Bone marrow (tissue), 2 donors: ENCODE measurements at places on chromosomes 2 and 18.

DNA sequence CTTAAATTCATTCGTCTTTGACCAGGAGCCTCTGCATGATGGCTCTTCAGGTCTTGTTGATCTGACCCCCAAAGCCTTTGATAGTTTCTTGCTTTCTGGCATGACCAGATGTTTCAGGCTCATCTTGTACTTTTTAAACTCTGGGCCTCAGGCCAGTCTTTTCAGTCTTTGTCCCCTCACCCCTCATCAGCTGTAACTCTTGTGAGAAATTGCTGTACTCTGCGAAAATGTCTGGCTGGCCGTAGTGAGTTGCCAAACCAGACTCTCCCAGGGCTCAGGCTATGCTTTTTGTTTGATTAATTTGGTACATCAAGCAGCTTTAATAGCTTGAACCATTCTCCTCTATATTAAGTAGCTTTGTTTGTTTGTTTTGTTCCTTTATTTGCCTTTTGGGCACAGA, 75.9 kb downstream of the BABAM2 start:
- DNase-seq: no peak

GRCh38 chr18:22398464-22398863, 19.3 kb downstream of the CTAGE1 start:
- no peak for DNase-seq

- DNase-seq: no peak
Observed at GRCh38 chr2:24957976-24958375, 13.8 kb downstream of the DNAJC27 start.

DNA sequence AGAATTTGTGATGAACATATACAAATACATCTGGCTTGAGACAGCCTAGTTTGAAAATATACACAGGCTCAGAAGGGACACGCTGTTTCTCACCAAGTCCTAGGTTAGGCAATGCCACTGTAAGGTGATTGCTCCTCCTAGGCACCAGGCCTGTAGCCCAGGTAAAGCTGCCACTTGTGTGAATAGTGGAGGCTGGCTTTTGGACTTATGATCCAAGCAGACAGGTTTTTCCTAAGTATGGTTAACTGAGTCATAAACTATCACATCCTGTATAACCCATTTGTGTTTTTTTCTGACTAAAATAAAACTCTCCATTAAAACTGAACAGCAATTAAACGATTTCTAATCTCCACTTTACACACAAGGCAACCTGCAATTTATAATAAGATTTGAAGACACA, 81.0 kb downstream of the SEMA4F start:
- DNase-seq: no peak

GRCh38 chr2:126942427-126943203, 43.9 kb downstream of the TEX51 start:
- DNase-seq: no peak

- no peak for DNase-seq
Observed at GRCh38 chr2:120376679-120377640, 31.0 kb downstream of the INHBB start.

DNA sequence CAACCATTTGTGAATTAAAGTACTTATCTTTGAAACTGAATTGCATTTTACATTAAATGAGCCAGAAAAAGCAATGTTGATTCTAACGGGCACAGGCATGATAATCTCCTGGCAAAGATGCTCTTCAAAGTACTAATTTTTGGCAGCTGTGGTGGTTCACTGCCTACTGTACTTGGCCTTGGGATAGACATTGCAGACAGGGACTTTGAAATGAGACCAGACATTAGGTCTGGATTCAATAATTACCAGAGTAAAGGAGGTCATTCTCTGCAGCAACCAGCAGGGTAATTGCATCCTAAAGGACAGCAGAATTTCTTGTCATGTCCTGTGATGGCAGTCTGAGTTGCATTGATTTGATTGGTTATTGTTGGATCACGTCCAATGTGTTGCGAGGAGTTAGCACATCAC, 986.5 kb downstream of the TDRD15 start:
- no peak for DNase-seq

DNA sequence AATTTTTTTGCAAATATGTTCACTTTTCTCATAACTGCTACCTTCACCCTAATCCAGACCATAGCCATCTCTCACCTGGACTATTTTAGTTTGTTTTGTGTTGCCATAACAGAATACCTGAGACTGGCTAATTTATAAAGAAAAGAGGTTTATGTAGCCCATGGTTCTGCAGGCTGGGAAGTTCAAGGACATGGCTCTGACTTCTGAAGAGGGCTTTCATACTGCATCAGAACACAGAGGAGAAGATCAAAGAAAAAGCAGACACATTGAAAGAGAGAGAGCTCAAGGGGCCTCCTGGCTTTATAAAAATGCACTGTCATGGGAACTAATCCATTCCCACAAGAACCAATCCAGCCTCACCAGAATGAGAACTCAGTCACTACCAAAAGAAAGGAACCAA, 25.0 kb upstream of the DDX18 start:
- no peak for DNase-seq

DNA sequence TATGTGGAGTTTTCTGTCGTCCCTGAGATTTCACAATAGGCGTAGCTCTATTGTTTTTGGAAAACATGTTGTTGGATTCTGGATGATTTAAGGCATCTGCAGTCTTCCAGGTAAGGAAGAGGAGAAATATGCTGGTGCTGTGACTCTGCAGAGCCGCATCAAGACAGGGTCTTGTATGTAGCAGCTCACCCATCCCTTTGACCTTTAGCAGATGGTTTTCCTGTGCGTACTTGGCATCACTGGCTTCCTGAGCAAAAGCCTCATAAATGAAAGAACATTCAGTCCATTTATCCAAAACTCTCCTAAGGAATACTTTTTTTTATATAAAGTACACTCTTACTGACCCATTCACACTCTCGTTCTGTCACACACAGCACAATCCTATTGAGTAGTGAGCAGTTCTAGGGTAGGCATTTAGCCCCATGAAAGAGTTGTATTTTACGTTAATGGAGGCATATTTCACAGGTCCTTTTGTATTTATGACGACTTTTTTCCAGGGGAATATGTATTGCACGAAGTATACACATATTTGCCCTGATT, 443.9 kb downstream of the STK39 start:
- no peak for DNase-seq

GRCh38 chr2:107320881-107321280, 434.9 kb upstream of the ST6GAL2 start:
- DNase-seq: no peak

GRCh38 chr18:24683925-24684324, 223.5 kb downstream of the HRH4 start:
- DNase-seq: no peak

- no peak for DNase-seq
Observed at GRCh38 chr2:237774811-237775553, 23.6 kb upstream of the RBM44 start.

GRCh38 chr2:234638966-234639365, 142.1 kb upstream of the ARL4C start:
- no peak for DNase-seq

DNA sequence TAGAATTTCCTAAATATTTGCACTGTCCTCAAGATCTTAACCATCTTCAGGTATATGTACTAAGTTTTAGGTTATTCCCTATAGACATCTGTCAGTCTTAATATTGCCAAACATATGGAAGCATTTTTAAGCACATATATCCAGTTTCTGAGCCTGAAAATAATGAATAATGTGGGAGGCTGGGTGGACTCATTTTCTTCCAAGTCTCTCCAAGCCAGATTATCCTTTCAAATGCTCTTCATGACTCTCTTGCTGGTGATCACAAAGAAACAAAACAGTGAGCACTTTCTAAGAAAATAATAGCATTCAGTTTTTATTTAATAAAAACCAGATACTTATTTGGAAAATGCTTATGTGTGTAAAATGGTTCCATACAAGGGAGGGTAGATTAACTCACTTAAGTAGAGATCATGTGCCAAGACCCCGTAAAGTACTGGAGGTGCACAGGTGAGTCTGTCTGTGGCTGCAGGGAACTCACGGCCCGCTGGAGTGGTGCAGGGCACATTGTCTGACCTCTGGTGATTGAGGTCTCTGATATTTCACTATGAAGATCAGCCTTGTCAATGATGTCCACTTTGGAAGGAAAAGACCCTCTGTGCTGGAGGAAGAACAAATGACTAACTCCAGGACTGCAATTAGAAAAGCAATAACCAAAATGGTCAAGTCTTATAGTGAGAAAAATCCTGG, 161.6 kb downstream of the TMEM18 start:
- DNase-seq: no peak

DNA sequence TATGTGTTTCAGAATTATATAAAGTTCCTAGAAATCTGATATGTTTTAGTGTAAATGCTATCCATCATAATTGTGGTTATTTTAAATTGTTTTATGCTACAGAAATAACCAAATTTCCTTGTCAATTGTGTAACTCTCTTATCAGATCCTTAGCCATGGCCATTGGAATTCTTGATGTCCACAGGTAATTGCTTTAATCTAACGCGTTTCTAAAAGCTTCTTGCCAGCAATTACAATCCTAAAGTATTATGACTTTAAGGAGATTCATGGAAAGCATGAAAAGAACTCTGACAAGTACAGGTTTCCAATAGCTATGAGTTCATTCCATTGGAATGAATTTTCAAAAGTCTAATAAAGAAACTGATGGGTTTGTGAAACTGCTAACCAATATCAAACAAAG, 472.1 kb downstream of the ERBB4 start:
- no peak for DNase-seq

GRCh38 chr2:101677658-101678057, 19.8 kb upstream of the MAP4K4 start:
- no peak for DNase-seq

DNA sequence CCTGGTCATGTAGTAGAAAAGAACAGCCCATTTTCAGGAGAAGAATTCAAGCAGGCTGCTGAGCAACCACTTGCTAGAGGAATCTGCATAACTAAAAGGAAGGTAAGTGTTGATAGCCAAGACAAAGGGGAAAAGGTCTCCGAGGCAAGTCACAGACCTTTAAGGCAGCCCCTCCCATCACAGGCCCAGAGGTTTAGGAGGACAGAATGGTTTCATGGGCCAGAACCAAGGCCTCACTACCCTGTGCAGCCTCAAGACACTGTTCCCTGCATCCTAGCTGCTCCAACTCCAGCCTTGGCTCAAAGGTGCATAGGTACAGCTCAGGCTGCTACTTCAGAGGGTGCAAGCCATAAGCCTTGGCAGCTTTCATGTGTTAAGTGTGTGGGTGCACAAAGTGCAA, 238.6 kb upstream of the CYP26B1 start:
- DNase-seq: no peak

GRCh38 chr2:171763602-171764001, 76.3 kb downstream of the DYNC1I2 start:
- DNase-seq: no peak

- no peak for DNase-seq
Observed at GRCh38 chr18:905307-905947, 756 bp downstream of the ADCYAP1 start.

DNA sequence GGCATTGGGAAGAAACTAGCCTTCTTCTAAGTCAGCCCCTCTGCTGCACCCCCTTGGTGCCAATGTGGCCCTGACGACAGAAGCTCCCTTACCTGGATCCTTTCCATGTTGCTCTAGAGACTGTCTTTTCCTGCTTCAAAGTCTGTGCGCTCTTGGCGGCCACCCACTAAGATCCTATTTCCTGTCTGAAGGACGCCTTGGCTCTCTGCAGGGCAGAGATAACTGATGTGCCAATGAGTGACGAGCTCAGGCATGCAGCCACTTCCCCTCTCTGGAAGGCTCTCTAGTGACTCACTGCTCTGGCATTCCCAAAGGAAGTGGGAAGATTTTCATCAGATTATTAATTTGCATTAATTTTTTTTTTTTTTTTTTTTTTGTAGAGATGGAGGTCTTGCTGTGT, 273.5 kb downstream of the CDH20 start:
- DNase-seq: no peak

DNA sequence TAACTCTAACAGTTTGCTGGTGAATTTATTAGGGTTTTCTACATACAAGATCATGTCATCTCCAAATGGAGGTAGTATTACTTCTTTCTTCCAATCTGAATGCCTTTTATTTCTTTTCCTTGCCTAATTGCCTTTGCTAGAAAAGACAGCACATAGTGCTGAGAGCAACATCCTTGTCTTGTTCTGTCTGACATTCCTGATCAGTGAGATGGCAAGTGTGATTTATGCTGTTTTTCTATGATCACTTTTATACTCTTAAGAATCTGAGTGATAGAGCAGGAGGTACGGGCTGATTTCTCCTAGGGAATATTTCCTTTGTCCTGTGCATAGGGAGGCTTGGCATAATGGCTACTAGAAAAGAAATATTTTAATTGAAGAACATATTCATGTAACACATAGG, 17.3 kb downstream of the LYPD6B start:
- no peak for DNase-seq

- no peak for DNase-seq
Observed at GRCh38 chr2:81523344-81523743, 1218.8 kb upstream of the LRRTM1 start.

GRCh38 chr2:156883804-156884203, 373.7 kb upstream of the GALNT5 start:
- no peak for DNase-seq

DNA sequence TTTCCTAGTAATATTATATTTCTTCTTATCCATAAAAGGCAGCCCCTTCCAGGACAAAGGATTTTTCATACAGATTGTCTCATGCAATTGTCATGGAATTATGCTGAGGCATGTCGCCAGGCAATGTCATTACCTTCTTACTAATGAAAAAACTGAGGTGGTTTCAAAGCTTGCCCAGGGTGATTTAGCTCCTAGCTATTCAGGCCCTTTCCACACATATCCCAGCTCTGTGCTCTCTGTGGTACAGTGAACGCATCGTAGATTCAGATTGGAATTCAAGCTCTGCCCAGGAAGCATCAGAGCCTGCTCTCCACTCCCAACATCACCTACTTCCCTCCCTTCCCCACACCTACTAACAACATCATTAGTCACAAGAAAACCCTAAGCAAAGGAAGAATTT, 60.1 kb downstream of the ATP8B1 start:
- no peak for DNase-seq

- no peak for DNase-seq
Observed at GRCh38 chr2:151946899-151947812, 118.9 kb upstream of the ARL5A start.

DNA sequence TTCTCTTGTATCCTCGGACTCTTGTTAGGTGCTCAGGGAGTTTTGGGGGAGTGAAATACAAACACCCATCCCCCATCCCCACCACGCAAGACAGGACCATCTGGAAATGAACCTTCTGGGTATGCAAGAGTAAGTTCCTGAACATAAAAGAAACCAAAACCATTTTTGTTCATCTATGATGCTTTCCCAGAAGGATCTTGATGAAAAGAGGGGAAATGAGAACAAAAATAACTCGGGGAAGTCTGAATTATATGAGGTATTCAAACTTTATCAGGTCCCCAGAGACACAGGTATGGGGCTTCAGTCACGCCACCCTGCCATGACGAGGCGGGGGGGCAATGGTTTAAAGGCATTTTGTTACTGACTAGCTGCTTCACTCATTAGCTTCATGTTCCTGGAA, 68.6 kb upstream of the DNMT3A start:
- DNase-seq: no peak

DNA sequence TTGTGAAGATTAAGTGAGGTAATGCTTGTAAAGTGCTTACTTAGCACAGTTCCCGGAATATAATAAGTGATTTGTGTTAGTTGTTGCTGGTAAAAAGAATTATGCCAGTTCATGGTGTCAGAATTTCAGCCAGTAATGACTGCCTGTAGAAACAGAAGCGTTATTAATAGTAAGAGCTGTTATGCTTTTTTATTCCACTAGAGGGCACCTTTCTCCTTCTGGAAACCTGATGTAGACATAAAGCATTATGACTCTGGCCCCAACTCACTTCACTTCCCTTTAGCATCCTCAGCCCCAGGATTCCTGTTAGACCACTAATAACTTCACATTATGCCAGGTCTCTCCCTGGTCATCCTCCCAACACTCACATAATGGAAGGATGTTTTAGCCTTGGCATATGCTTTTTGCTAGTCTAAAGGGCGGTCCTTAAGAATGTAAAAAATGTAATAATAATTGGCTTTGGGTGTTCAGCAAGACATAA, 34.9 kb downstream of the C18orf54 start:
- peak; percentile 87 for DNase-seq
